Stimulated activated CD8-positive, alpha-beta memory T cell treated with anti-CD3 and anti-CD28 coated beads, Interleukin-2, amount 100 ng/mL, for 48 hours (primary cell): ENCODE measurements at places on chromosomes 5 and 9.

- no peak for DNase-seq
Measured at GRCh38 chr9:106797299-106797698, 65.7 kb upstream of the ZNF462 start.

DNA sequence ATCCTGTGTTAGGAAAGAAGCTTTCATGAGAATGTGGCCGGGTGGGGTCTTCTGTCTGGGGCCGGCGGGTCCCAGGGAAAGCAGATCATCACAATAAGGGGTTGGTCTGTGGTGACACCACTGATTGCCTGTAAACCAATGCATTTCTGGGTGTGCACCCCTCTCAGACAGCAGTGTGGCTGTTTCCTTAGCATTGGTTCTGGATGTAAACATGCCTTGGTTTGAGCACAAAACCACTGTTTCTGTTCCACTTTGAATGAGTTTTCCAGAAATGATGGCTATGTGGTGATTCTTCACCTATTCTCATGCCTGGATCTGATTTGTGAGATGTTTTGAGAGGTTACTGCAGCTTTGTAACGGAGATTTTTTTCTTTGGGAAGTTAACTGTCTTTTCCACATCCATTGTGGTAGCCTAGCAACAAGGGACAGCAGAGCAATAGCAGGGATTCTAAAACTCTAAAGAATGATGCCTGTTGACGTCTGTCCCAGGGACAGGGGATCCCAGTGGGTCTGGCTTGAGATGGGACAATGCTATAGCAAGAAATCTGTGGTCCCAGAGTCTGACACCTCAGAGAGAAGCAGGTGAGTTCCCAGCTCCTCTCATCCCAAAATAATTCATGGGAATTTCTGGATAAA is at the start of gene CCDC192:
Gene CCDC192, plus strand, starts transcription at position 466 of the 636 bp plus-strand sequence. Its CDS starts 55 bp downstream, at position 521.
- DNase-seq = no peak

DNA sequence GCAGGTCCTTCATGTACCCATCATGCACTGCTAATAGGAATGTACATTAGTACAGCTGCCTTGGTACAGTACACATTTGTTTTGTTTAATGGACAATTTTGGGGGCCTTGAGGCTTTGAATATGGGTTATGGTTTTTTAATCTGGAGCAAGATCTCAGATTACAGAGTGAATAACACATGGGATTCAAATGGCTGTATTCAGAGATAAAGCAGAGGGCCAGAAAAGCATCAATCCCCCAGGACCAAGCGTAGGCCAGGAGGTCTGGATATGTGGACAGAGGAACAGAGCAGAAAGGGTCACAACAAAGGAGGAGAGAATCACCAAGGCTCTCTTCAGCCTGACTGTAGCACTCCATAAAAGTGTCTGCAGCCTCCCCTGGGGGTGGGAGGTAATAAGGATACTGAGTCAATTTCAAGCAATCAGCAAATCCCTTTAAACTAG is 47.7 kb upstream of the STK32A start:
- DNase-seq = no peak

GRCh38 chr9:114828303-114828650 is 22.4 kb upstream of the TNFSF15 start:
- DNase-seq = no peak

DNA sequence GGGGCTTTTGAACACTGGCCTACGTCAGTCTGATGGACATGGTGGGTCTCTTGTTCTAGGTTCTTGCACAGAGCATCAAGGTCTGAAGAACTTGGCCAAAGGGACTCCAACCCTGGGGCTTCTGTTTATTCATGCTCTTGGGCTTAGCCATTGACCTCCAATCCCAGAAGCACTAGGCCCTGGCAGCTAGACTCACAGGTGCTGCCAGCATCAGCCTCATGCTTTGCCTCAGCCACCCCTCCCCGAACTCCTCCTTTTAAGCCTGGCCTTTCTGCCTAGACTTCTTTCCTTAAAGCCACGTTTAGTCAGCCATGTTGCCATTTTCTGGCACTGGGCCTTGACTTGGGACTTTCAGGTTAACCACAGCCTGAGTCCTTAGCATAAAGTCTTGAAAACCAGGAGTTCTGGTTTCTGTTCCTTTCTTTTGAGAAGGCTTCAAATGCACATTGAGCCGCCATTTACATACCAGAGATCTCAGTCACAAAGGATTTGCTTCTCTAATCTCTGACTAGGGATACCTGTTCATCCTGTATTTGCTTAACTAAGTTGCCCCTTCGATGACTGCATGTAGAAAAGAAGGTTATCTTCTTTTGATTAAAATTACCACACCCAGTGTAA is 54.7 kb downstream of the ANGPTL2 start:
- DNase-seq = no peak

DNA sequence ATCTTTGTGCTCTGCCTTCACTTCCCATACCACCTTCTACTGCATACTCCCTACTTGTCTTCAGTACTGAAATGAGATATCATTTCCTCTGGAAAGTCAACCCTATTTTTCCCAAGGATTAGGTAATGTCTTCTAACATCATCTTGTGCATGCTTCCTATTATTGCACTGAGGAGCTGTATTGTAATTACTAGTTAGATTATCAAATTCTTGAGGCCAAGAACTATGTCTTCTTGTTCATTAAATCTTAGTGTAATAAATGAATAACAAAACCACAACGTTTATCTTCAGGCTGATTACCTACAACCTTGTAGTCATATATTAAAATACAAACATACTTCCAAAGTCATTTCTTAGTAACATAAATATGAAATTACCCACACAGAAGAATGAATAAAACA is 87.9 kb upstream of the POU5F2 start:
- no peak for DNase-seq

GRCh38 chr9:26723486-26723885 is 169.1 kb downstream of the CAAP1 start:
- no peak for DNase-seq

DNA sequence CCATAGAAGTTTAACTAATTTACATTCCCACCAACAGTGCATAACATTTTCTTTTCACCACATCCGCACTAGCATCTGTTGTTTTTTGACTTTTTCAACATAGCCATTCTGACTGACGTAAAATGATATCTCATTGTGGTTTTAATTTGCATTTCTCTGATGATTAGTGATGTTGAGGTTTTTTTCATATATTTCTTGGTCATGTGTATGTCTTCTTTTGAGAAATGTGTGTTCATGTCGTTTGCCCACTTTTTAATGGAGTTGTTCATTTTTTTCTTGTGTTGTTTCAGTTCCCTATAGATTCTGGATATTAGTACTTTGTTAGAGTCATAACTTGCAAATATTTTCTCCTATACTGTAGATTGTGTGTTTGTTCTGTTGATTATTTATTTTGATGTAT is 163.4 kb downstream of the FER start:
- DNase-seq = no peak

DNA sequence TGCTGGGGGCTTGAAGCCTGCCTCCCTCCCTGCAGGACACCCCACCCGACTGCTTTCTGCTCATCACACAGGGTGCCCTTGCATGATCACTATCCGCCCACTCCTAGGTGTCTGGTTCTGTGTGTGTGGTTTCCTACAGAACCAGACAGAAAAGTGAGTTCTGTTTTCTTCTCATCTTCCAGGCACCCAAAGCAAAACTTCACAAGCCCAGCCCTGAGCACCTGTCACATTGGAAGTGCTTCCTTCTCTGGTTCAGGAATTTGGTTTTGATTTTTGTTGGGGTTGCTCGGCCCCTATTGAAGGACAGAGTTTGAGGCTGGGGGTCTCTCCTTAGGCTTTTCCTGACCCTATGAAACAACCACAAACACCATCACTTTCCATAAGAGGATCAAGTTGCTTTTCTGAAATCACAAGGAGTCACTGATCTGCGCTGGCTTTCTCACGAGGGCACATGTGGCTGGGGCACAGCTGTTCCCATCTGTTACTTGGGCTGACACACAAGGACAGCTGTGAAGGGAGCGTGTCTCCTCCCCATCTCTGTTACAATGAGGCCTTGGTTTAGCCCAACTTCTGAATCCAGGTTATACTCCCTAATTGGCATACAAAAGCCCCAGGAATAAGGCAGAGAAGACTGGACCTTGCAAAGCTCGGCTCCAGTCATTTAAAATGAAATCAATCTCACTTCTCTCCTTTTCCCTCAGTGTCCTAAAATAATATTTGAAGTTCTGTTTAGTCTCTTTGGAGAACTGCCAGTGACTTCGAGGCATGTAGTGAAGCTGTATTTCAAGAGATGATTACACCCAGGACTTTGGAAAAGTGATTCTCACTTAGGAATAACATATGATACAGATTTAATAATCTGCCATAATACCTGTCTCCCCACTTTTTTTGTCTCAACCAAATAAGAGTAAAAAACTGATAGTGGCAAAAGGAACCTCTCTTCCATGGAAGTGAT is 213.1 kb upstream of the GAS1 start:
- DNase-seq = no peak

- no peak for DNase-seq
Measured at GRCh38 chr5:132224716-132225115, 2.9 kb downstream of the P4HA2 start.

GRCh38 chr5:13745508-13745907 is 199.0 kb downstream of the DNAH5 start:
- DNase-seq = no peak

DNA sequence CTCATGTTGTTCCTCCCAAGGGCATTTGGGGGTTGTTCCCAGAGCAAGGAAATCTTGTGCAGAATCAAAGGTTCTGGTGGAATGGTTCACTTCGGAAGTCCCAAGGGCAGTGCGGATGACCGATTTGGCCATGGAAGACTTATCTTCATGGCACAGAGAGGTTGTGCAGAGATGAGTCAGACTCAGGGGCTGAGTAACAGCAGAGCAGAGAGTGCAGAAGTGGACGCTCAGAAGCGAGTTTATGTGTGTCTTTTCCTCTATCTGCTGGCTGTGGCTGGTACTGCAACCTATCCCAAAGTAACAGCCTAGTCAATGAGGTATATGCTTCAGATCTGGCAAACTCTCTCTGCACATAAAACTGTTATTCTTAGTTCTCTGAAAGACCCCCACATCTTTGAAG is 118.1 kb downstream of the DPYSL3 start:
- DNase-seq = no peak

DNA sequence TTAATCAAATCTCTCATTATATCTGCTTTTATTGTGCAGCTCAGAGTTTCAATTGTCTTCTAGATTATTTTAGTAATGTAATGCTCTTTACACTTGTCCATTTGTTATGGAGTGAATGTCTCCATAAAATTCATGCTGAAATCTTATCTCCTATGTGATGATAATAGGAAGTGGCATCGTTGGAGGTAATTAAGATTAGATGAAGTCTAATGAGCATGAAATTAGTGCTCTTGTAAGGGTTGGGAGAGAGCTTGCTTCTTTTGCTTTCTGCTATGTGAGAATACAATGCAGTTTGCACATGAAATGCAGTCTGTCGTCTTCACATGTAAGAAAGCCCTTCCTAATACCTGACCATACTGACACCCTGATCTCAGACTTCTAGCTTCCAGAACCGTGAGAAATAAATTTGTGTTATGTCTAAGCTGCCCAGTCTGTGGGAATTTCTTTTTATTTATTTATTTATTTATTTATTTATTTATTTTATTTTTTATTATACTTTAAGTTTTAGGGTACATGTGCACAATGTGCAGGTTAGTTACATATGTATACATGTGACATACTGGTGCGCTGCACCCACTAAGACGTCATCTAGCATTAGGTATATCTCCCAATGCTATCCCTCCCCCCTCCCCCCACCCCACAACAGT is 1399.2 kb upstream of the CDH6 start:
- DNase-seq = no peak

GRCh38 chr5:31593665-31594064 is 45.3 kb upstream of the PDZD2 start:
- DNase-seq = no peak

DNA sequence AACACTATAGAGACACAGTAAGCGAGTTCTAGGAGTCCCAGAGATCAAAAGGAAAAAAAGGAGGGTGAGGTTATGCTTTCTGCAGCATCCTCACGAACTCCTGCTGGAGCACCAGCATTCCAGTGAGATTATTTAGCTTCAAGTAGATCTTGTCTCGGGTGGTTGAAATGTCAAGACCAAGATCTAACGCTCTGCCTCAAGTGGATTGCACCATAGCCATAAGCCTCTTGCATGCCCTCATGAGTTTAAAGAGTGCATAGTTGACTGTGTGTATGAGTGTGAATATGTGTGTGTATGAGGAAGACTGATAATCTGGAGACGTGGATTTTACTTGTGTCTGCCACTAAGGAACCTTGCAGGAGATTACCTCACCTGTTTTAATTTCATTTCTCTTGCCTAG is 335.3 kb upstream of the ADAMTSL1 start:
- DNase-seq = no peak

GRCh38 chr5:177508221-177508611 is 1.4 kb downstream of the DOK3 start:
- DNase-seq = no peak

GRCh38 chr9:17509701-17510100 is 69.2 kb upstream of the SH3GL2 start:
- no peak for DNase-seq

- DNase-seq = no peak
Measured at GRCh38 chr5:91277093-91277626, 106.0 kb downstream of the ARRDC3 start.

DNA sequence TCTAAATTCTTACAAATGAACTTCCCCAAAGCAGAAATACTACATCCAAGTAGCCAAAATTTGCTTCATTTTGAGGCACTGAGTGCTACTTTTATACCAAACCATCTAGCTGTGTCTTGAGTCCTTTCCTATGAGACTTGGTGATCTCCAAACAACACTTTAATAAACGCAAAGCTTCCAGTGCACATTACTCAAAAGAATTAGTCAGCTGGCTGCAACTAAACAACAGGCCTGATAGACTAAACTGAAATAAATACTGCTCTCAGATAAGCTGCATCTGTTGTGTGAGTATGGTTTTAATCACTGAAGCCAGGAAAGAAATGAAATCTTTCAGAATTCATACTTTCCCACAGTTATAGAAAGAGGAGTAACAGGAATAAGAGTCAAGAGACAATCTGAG is 80.3 kb downstream of the VCAN start:
- no peak for DNase-seq

GRCh38 chr9:105195259-105195658 is 49.2 kb upstream of the SLC44A1 start:
- DNase-seq = no peak

- no peak for DNase-seq
Measured at GRCh38 chr5:94276048-94276447, 342.4 kb downstream of the KIAA0825 start.

GRCh38 chr5:162603443-162604070 is 536.0 kb downstream of the GABRG2 start:
- DNase-seq = no peak

GRCh38 chr9:18726546-18726945 is 252.6 kb downstream of the ADAMTSL1 start:
- no peak for DNase-seq

GRCh38 chr9:86387376-86387775 is 33.2 kb upstream of the TUT7 start:
- no peak for DNase-seq

DNA sequence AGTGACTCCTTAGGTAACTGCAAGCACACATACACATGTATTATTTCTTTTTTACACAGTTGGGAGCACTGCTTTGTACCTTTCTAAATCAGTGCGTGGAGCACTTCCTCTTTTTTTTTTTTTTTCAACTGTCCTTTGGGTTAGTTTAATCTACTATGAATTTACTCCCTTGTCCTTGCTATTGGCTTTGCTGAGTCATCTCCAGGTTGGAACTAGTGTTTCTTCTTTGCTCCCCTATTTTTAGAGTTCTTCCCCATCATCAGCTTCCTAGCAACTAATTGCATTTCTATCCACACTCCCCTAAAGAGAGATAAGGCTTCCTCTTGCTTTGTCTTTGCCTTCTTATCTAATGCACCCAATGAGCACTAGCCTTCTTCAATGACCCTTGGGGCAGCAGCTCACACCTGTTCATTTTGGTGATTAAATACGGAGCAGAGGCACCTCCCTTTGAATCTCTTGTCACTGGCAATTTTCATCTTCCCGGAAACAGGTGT is 24.3 kb downstream of the S100Z start:
- DNase-seq = no peak
